ENCODE measurements at places on chromosomes 12 and 14.

DNA sequence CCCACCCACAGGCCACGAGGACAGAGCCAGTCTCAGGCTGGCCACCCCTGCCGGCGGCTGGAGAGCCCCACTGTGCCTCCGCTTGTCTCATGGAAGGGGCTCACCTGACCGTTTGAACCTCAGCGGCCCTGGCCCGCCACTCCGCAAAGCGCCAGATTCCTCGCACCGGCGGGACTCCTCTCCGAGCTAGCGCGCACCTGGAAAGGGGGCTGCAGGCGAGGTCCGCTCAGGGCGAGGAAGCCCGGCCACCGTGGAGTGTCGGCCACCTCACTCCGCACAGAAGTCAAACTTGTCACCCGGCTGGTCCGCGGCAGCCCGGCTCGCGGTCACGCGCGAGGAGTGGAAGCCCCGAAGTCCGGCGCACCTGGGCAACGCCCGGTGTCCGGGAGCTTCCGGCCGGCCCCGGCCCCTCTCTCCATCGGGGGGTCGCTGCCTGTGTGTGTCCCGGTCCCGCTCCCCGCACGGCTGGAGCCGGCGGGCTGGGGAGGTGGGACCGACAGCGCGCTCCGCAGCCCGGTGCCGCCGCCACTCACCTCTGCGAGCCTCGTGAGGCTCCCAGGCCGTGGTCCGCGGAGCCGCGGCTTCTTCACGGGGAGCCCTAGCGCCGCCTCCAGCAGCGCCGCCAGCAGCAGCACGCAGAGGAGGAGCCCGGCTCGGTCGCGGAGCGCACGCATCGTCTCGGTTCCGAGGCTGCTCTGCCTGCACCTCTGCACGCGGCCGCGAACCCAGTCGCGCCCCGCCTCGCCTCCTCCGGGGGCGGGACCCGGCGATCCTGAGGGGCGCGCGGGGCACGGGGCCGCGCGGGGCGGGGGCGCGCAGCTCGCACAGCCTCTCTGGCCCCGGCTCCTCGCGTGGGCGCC lies at the start of gene ISM2:
ISM2 (minus strand) TSS at position 697 of the 860 bp plus-strand sequence; CDS start at position 674, 23 bp downstream.
- H3K27me3 ChIP-seq: peaks cover 43% of the 10 kb centered on the region
- peak within 1 kb of the TSS; percentile 65 for H3K4me3 ChIP-seq
- peak; percentile 40 for DNase-seq
- H3K4me1 ChIP-seq: peaks cover 16% of the 10 kb centered on the region
- H3K36me3 ChIP-seq: no peaks in the 10 kb centered on the region

DNA sequence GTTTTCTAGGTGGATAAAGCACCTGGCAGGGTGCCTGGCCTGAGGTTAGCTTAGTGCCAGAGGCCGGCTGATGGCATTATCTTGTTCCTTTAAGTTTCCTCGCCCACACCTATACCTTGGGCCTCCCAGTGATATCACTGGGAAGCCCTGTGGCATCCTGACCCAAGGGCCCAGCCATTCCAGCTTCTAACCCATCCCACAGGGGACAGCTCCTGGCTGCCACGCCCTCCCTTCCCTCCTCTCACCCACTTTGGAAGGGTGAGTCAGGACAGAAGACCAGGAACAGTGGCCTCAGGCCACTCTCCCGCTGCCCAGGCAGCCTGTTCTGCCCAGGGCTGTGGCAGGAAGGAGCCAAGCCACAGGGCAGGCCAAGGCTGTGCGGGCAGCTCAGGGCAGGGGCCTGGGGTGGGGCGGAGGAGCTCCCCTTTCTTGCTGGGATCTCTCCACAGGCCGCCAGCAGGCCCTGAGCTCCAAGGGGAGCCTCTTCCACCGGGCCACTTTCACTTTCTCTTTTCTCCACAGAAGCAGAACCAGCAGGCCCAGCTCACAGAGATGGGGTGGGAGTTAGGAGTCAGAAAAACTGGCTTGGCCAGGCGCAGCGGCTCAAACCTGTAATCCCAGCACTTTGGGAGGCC lies 75.1 kb downstream of the IRF2BPL start:
- peak; percentile 80 for DNase-seq
- no peak overlapping the region for H3K27ac ChIP-seq
- H3K27me3 ChIP-seq: no peaks in the 10 kb centered on the region
- peak overlapping the region; percentile 48 for H3K4me3 ChIP-seq
- H3K4me1 ChIP-seq: peaks cover 41% of the 10 kb centered on the region

- peaks cover 23% of the 10 kb centered on the region for H3K4me1 ChIP-seq
- peak overlapping the region; percentile 89 for H3K4me3 ChIP-seq
- no peaks in the 10 kb centered on the region for H3K36me3 ChIP-seq
- H3K27me3 ChIP-seq: no peaks in the 10 kb centered on the region
- H3K27ac ChIP-seq: peak overlapping the region; percentile 64
Observed at GRCh38 chr12:67649570-67650387, 1.2 kb downstream of the DYRK2 start.

DNA sequence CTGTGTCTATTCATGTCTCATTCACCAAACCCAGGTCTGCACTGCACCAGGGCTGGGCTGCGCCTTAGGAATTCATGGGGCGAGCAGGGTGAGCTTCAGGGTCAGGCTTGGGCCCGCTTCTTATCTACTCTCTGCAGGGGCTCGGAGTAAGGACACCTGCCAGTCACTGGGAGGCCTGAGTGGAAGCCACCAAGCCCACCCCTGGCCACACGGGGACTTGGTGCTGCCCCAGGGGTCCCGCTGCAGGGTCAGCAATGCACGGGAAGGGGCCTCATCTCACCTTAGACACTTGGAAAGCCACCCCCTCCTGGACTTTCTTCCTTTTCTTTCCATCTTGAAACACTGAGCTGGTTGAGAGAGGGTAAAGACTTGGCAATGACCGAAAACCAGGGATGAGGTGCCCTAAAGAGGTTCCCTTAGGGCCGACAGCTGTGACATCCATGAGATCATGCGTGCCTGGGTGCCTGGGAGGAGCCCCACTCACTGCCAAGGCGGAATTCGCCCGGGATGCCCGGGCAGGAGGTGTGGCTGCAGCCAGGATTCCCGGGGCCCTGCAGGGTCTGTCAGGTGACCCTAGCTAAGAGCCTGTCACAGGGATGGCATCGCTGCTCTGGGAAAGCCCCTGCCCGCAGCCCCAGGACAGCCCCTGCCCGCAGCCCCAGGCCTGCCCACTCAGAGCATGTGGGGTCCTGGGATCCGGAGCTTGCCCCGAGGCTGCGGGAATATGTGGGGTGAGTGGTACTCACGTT lies 45.5 kb upstream of the EML1 start:
- H3K4me3 ChIP-seq: no peak overlapping the region
- no peaks in the 10 kb centered on the region for H3K36me3 ChIP-seq
- peaks cover 19% of the 10 kb centered on the region for H3K27me3 ChIP-seq

DNA sequence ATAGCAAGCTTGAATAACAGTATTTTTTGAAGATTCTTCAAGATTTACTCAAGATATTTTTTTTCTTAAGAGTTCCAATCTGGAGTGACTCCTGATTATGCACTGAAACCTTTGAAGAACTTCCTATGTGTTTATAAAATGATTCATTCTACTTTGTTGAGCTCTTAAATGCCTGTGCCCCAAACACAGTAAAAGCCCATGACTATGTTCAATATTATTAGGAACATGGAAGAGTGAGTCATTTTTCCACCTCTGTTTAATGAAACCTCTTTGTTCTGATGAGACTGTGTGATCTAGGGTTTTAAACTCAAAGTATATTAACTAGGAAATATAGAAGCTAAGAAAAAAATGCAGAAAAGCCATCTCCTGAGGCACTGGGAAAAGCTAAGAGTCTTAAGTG lies 415.0 kb upstream of the FBXO33 start:
- H3K27ac ChIP-seq: no peak overlapping the region
- H3K27me3 ChIP-seq: no peaks in the 10 kb centered on the region
- DNase-seq: no peak
- H3K4me3 ChIP-seq: no peak overlapping the region
- H3K36me3 ChIP-seq: no peaks in the 10 kb centered on the region

GRCh38 chr12:97756066-97756666 lies 293.6 kb downstream of the RMST start:
- DNase-seq: no peak
- no peaks in the 10 kb centered on the region for H3K27me3 ChIP-seq
- H3K4me1 ChIP-seq: no peaks in the 10 kb centered on the region
- H3K27ac ChIP-seq: no peak overlapping the region

- no peaks in the 10 kb centered on the region for H3K4me1 ChIP-seq
- no peak overlapping the region for H3K4me3 ChIP-seq
- no peak for DNase-seq
Observed at GRCh38 chr12:87066326-87066725, 810.1 kb upstream of the MGAT4C start.
